Activated naive CD4-positive, alpha-beta T cell treated with Interleukin-2 at 50 U/mL for 16 hours (primary cell): ENCODE measurements at places on chromosomes 1 and 21.

- DNase-seq: no peak
Observed at GRCh38 chr1:83511146-83511726, 487.7 kb downstream of the TTLL7 start.

DNA sequence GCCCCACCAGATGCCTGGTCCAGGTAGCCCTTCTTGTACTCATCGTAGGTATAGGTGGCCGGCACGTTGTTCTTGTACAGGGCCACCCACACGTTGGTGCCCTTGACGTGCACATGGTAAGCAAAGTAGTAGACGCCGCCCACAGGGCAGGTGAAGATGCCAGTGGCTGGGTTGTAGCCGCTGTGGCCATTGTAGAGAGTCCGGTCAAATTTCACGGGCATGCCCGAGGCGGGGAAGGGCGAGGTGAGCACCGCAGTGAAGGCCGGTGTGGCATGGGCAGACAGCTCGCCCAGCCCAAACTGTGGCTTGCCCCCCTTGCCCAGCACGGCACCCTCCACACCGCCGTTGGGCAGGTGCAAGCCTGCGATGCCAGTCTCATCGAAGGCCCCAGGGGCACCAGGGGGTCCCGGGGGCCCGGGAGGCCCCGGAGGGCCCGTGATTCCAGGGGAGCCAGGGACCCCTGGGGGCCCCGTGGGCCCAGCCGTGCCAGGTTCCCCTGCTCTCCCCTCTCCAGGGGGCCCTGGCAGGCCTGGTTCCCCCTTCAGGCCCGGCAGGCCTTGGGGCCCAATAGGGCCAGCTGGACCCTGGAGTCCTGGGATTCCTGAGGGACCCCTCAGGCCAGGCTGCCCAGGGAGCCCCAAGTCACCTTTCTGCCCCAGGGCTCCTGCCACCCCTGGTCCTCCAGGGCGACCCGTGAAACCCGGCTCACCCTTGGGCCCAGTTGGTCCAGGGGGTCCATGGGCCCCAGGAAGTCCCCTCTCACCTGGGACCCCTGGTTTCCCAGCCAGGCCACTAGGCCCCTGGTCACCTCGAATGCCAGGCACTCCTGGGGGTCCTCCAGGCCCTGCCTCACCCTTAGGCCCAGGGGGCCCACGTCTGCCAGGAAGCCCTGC is 9.2 kb downstream of the ADPRS start:
- DNase-seq: no peak

DNA sequence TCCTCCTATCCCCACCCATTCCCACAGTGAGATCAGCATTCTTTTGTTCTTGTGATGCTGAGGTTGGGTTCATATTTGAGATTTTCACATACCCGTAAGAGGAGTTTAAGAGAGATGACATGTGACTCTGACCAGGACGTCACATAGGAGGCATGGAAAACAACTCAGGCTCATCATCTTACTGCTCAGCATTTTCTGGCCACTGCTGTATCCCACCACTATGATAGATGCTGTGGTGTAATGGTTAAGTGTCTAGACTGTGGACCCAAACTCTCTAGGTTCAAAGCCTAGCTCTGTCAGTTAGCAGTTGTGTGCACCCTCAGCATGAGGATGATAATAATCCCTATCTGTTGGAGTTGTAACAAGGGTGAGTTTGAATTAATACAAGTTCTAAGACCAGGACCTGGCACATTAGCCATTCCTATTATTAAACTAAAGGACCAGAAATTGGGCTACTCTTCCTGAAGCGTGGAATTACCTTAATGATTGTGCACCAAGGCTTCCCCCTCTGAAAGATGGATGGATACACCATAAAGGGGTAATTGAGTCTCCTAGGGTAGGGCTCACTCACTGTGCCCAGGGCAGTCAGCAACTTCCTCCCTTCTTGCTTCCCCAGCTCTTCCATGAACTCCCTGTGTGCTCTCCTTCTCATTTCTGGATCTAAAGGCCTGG is 40.9 kb downstream of the LGR6 start:
- no peak for DNase-seq

DNA sequence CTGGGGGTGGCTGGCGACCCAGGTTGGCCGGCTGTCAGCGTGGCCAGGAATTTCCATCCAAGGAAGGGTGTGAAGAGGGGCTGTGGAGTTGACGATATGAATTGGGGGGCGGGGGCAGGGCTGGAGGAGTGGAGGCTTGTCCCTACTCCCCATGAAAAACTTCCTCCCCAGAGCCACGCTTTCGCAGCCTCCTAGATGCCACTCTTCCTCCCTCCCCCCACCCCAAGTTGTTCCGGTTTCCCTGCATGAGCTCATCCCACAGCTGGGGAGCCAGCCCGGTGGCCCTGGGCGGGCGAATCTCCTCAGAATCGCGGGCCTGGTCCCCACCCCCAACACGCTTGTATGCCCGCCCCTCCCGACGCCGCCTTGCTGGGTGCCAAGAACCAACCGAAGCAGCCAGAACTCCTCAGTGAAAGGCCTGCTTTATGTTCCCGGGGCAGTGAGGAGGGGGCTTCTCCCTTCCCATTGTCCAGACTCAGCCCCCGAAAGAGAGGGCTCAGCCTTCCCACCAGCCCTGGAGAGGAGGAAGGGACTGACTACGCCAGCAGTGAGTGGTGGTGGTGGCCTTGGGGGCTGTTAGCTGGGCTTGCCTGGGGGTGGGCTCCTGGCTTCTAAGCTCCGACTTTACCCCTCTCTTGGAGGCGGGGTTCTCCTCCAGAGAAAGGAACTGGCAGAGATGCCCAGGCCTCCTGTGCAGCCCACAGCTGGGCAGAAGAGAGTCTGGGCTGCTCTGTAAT is 1.8 kb upstream of the CSMD2 start:
- DNase-seq: no peak

DNA sequence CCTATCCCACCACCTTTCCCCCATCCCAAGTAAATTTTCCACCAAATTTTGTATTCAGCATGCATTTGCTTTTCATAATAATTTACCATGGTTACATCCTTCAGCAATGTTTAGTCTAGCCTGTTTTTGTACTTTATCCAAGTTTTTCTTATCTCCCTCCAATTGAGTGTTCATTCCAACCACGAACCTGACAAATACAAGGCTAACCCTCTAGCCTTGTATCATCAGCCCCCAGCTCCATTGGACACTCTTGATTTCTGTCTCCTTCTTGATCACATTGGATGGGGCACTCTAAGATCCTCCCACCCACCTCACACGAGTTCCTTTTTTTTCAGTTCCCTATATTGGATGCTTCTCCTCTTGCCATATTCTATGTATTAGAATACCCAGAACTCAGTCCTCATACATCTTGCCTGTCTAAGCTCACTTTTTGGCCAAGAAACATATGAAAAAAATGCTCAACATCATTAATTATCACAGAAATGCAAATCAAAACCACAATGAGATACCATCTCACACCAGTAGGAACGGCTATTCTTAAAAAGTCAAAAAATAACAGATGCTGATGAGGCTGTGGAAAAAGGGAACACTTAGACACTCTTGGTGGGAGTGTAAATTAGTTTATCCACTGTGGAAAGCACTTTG is 40.5 kb upstream of the SLC35F3 start:
- DNase-seq: no peak

DNA sequence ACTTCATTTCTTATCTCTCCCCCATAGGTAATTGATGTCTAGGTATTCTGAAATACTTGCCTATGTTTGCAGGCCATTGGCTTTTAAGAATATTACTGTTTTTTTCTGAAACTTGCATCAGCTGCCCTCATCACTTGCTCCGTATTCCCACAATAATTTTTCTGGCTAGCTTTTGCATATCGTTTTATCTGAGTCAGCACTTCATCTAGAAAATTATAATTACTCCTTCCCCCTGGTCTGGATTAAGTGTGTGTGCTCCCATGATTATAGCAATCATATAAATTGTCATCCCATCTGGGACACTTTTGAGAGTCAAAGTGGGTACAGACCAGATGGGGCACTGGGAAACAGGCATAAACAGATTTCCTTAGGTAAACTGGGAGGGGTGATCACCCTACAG is 583.2 kb upstream of the B3GALT2 start:
- DNase-seq: no peak

DNA sequence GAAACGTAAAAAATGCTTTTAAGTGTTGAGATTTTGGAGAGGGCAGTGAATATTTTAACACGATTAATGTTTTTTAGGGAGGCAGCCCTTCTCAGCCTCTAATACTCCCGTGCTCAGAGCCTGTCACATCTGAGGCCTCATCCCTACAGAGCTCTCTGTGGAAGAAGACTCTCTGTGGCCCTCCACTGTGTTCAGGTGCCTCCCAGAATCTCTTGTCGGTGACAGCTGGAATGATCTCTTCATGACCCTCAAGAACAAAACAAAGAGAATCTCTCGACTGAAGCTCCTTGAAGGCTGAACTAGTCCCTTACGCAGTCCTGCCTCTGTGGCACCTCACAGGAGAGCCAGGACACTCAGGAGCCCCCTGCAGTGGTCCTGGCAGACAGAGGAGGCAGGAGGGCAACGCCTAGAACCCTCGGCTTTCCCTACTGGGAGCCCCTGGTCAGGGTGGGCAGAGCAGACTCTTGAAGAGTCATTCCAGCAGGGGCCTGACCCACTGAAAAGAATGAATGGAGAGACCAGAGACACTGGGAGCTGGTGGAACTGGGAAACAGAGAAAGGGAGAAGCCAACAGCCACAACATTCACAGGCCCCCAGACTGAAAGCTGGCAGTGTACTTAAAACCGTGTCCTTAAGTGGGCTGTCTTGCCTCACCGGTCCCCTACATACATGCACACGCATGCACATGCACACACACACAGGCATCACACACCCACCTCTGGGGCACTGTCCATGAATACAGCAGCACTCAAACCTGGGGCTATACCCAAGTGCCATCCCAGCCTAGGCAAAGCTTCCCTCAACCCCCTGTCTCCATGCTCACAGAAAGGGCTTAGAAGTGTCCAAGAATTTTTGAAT is 67.5 kb upstream of the ANGPTL1 start:
- DNase-seq: no peak

GRCh38 chr1:194068446-194069167 is 882.2 kb upstream of the B3GALT2 start:
- no peak for DNase-seq

DNA sequence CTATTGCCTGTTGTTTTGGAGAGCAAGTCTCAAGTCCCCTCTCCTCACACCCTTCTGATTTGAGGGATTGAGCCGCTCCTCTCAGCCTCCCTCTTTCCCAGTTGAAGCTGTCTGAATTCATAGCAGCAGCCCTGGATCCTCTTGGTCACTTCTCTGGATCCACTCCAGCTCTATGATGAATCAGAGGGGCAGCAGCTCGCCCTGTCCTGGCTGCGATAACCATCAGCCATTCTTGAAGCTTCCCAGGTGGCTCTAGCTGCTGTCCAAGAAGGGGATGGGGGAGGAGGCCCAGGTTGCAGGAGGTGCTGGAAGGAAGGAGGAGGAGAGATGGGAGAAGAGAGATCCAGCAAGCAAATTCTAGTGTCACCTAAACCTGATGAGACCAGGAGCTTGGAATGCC is 31.3 kb downstream of the WNT4 start:
- no peak for DNase-seq

GRCh38 chr1:85707267-85707989 is 805 bp downstream of the ZNHIT6 start:
- DNase-seq: no peak

DNA sequence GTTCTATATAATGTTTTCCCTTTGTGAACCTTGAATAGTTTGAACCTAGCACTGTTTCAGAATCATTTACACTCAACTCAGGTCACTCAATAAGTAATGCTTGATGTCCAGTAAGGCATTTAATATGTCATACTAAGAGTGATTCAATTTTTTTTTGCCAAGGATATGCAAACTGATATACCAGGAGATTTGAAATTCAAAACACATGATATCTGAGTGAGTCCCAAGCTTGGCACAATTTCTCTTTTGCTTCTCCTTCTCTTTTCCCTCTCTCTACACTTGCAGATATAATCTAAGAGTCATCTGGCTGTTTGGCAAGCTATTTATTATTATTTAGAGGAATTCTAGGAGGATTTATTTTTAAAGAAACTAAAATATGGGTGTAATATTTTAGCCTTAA is 61.6 kb upstream of the SPAG17 start:
- no peak for DNase-seq

DNA sequence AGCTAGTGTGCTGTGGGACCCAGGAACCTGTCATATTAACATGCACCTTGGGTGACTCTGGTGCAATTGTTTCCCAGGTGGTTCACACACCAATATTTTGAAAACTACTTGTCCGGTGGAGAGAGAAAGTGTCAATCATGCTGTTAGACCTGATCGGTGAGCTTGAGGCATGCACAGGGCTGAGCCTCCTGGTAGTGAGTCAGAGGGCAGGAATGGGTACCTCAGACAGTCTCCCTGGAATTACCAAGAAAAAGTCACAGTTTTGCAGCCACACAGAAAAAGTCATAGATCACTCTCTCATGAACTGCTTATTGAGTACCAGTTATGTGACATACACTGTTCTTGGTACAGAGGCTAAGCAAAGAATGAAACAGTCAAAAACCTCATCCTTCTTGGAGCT is 140.1 kb upstream of the NFIA start:
- DNase-seq: no peak

- DNase-seq: no peak
Observed at GRCh38 chr1:77802026-77802425, 22.6 kb downstream of the MIGA1 start.

DNA sequence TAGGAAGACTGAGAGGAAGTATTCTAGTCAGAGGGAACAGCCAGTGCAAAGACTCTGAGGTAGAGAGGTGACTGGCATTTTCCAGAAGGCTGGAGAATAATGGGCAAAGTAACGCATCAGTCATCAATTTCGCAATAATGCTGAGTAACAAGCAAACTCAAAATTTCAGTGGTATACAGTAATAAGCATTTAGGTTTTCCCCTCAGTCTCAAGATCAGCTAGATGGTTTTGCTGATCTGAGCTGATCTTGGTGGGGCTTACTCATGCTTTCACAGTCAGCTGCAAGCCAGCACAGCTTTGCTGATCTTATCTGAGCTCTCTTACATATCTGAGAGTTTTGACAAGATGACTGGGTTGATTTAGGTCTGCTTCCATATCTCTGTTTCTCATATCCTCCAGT is 108.7 kb downstream of the TSEN15 start:
- peak; percentile 50 for DNase-seq

DNA sequence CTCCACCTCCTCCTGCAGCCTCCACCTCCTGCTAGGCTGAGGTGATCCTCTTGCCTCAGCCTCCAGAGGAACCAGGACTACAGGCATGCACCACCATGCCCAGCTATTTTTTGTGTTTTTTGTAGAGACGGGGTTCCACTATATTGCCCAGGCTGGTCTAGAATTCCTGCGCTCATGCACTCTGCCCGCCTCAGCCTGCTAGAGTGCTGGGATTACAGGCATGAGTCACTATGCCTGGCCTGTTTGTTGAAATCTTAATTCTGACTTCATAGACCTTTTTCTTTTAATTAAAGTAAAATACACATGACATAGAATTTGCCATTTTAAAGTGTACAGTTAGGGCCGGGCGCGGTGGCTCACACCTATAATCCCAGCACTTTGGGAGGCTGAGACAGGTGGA is 42.7 kb downstream of the FAAP20 start:
- no peak for DNase-seq
